ENCODE measurements at places on chromosomes 13 and 19.

DNA sequence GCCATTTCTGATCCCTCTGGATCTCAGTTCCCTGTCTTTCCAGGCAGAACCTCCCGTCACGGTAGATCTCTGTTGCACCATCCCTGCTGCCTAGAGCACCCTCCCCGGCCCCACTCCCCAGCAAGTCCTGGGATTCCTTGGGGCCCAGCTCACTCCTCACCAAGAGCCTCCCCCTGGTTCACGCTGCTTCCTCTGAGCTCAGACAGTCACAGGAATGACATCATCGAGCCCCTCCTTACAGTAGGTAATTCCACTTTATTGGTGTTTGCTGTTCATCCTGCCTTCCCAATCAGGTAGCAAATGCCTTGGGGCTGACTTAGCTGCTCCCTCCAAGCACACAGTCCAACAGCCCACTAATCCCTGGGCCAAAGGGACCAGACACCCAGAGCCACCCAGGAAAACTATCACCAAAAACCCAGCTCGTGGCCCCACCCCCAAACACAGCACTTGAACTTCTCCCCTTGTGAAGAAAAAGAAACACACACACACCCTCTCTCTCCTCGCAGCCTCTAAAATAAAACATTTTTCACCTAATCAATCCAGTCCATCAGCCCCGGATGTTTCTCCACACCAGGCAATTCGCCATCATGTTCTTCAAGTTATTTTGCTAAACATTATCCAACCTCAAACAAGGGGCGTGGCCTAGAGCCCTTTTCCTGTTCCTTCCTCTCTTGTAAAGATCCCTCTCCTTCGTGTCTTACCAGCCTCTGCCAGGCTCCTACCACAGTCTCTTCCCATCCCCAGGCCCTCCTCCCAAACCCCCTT is 2.5 kb downstream of the NAPA start:
- DNase-seq: no peak

GRCh38 chr19:52219611-52220010 is 29.8 kb downstream of the PPP2R1A start:
- DNase-seq: no peak

- DNase-seq: no peak
These were observed 1335.9 kb downstream of the UQCRFS1 start for GRCh38 chr19:27876976-27877512.

GRCh38 chr13:25840261-25840660 is 211.6 kb downstream of the SHISA2 start:
- no peak for DNase-seq

- DNase-seq: no peak
These were observed 30.0 kb upstream of the POP4 start for GRCh38 chr19:29576046-29576606.

- peak; percentile 35 for DNase-seq
These were observed 1.9 kb downstream of the BBC3 start for GRCh38 chr19:47228937-47229675.

GRCh38 chr13:103275722-103276121 is 209.5 kb upstream of the SLC10A2 start:
- DNase-seq: no peak

DNA sequence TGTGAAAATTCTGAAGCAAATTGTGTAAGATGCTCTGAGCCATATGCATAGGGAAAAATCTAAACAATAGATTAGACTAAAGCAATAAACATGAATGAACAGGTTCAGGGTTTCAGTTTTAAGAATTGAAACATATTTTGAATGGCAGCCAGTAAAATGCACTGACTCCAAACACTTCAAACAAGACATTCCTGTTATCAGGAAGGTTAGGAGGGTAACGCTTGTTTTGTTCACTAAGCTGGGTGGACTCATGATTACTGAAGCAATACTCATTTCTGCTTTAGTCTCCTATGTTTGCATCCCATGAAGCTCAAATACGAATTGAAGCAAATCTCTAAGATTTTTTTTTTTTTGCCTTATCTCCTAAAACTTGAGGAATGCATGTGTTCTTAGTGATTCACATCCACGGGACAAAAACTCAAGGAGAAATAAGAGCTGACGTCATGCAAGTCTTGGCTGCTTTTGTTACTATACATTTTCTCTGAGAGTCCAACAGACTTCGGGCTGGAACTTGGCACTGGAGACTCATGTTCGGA is 29.1 kb upstream of the IGFL4 start:
- no peak for DNase-seq

DNA sequence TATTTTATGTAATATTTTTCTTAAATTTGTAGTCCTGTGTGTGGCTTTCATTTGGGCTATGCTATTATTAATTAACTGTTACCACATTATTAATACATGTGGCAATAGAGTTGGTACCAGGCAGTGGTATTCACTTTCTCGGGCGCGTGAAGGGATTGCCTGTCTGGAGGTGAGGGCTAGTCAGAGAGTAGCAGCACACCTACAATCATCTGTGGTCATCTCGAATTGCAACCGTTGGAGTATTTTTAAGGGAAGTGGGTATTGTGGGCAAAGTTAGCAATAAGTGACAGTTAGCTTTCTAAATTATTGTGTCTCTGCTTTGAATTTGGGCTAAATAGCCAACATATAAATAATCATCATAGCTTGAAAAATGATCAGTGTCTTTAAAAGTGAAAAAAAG is 20.0 kb upstream of the GPR18 start:
- no peak for DNase-seq

DNA sequence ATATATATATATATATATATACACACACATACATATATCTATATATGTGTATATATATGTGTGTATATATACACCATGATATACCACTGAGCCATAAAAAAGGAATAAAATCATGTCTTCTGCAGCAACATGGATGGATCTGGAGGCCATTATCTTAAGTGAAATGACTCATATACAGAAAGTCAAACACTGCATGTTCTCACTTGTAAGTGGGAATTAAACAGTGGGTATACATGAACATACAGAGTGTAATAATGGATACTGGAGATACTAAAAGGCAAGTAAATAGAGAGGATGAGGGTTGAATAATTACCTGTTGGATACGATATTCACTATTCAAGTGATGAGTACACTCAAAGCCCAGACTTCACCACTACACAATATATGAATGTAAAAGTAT is 332.6 kb downstream of the SLITRK1 start:
- no peak for DNase-seq

- DNase-seq: no peak
These were observed 15.3 kb upstream of the ERICH6B start for GRCh38 chr13:45630791-45631190.

- peak; percentile 83 for DNase-seq
These were observed 67.1 kb downstream of the RASA3 start for GRCh38 chr13:114065141-114065925.

- no peak for DNase-seq
These were observed 9.0 kb downstream of the ZNF808 start for GRCh38 chr19:52536448-52536800.

DNA sequence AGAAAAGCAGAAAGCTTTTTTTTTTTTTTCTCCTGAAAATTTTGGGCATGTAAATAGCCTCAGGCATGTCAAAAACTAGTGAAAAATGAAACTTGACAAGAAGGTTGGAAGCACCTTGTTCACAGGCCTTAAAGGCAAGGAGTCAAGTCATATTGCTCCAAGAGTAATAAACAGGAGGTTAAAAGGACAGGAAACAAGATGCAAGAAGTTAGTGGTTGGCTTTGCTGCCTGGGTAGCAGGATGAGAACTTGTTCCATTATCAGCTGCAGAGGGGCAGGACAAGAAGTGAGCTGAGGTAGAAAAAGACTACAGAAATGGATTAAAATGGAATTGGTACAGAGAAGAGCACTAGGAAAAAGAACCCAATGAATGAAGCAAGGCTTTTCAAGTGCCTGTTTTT is 242.6 kb downstream of the DCT start:
- no peak for DNase-seq

DNA sequence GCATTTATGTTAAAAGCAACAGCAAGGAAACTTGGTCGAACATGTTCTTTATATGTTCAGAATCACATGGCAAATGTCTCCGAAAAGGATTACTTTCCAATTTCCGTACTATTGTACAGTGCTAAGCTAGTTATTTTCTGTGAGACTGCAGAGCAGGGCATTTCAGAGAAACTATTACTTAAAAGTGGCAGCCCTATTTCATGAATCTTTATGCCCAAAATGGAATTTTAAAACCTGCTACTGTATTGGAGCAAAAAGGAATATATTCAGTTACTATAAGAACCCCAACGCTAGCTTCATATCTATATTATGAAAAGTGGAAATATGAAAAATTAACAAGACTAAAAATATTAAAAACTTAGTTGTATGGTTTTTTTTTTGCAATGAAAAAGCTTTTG is 2.2 kb upstream of the KLF5 start:
- no peak for DNase-seq

- DNase-seq: no peak
These were observed 222.4 kb downstream of the NBEA start for GRCh38 chr13:35164324-35164932.
